ENCODE measurements at places on chromosomes 2 and 18. TPM values are rescaled to one million over a fixed set of nuclear protein-coding genes. Genes with fewer than 3 reads are reported as not detected.

Gene TLX2
- 0.54 TPM for total RNA-seq

Gene SLC39A10
- total RNA-seq = 33.4 TPM

Gene CNGA3
- total RNA-seq = not detected

Gene DSC3
- not detected for total RNA-seq

Gene C2orf66
- 0.33 TPM for total RNA-seq

Gene CD207
- not detected for total RNA-seq

Gene MPPE1
- 45.8 TPM for total RNA-seq

Gene AUP1
- 170 TPM for total RNA-seq

GRCh38 chr2:64063924-64064331 lies 44.7 kb upstream of the VPS54 start:
- H3K36me3 ChIP-seq = no peaks in the 10 kb centered on the region
- H3K27ac ChIP-seq = peak overlapping the region; percentile 43
- no peak overlapping the region for H3K4me3 ChIP-seq
- peaks cover 26% of the 10 kb centered on the region for H3K4me1 ChIP-seq
- DNase-seq = no peak
- H3K27me3 ChIP-seq = no peaks in the 10 kb centered on the region

GRCh38 chr2:157180359-157180758 lies 77.1 kb upstream of the GALNT5 start:
- no peak for DNase-seq
- H3K4me1 ChIP-seq = peaks cover 7% of the 10 kb centered on the region
- H3K27ac ChIP-seq = no peak overlapping the region
- H3K4me3 ChIP-seq = no peak overlapping the region
- no peaks in the 10 kb centered on the region for H3K36me3 ChIP-seq
- no peaks in the 10 kb centered on the region for H3K27me3 ChIP-seq

GRCh38 chr2:122692400-122693083 lies 937.1 kb downstream of the TSN start:
- H3K4me3 ChIP-seq = no peak overlapping the region

- H3K27ac ChIP-seq = no peak overlapping the region
- no peaks in the 10 kb centered on the region for H3K36me3 ChIP-seq
- H3K4me3 ChIP-seq = no peak overlapping the region
- no peak for DNase-seq
- no peaks in the 10 kb centered on the region for H3K27me3 ChIP-seq
Observed at GRCh38 chr2:117087535-117088291, 726.8 kb upstream of the DDX18 start.

- H3K36me3 ChIP-seq = peaks cover 13% of the 10 kb centered on the region
- H3K4me3 ChIP-seq = peak overlapping the region; percentile 91
- DNase-seq = peak; percentile 80
- H3K27me3 ChIP-seq = no peaks in the 10 kb centered on the region
- peak overlapping the region; percentile 47 for H3K27ac ChIP-seq
- peaks cover 37% of the 10 kb centered on the region for H3K4me1 ChIP-seq
Observed at GRCh38 chr2:39437522-39438296, 624 bp upstream of the MAP4K3 start.

- H3K4me1 ChIP-seq = no peaks in the 10 kb centered on the region
- no peak for DNase-seq
- no peak overlapping the region for H3K27ac ChIP-seq
- no peaks in the 10 kb centered on the region for H3K27me3 ChIP-seq
- no peaks in the 10 kb centered on the region for H3K36me3 ChIP-seq
Observed at GRCh38 chr18:63700501-63700900, 2.3 kb upstream of the SERPINB11 start.

DNA sequence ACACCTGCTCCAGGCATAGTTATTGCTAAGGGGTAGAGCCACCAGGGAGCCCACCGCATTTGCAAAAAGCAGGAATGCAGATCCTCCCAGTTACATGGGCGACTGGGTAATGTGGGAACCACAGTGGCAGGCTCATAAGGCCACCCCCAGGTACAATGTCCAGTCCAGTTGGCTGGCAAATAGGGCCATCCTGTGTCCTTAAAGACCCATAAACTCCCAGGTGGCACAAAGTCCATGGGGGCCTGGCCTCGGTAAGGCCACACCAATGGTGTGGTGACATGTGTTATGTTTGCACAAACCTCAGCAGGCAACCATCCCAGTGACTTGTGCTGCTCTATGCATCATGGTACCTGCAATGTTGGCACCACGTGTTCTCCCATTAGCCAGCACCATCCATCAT lies 283.6 kb upstream of the GYPC start:
- no peak overlapping the region for H3K4me3 ChIP-seq
- no peaks in the 10 kb centered on the region for H3K36me3 ChIP-seq
- H3K27me3 ChIP-seq = no peaks in the 10 kb centered on the region

- DNase-seq = no peak
- H3K27me3 ChIP-seq = no peaks in the 10 kb centered on the region
- H3K27ac ChIP-seq = no peak overlapping the region
- H3K4me1 ChIP-seq = peaks cover 8% of the 10 kb centered on the region
- no peak overlapping the region for H3K4me3 ChIP-seq
- H3K36me3 ChIP-seq = peaks cover 4% of the 10 kb centered on the region
Observed at GRCh38 chr2:25482341-25482740, 140.6 kb upstream of the DNMT3A start.

DNA sequence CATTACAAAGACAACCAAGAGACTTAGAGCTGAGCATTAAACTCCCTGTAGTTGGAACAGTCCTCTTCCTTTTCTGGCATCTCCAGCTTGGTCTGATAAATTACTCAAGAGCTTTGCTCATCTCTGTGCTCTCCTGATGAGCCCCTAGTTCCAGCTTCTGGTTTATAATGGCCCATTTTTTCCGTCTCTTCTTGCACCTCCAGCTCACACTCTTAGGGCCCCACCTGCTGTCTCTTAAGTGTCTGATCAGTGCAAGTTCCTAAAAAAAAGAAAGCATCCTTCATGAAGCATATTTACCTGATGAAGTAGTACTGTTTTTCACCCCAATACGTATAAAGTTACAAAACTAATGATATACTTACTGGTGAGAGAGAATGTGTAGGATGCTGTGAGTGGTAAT lies 822.9 kb downstream of the RNF144A start:
- peaks cover 32% of the 10 kb centered on the region for H3K4me1 ChIP-seq
- peaks cover 81% of the 10 kb centered on the region for H3K36me3 ChIP-seq
- H3K27me3 ChIP-seq = no peaks in the 10 kb centered on the region
- no peak overlapping the region for H3K4me3 ChIP-seq
- peak overlapping the region; percentile 49 for H3K27ac ChIP-seq

DNA sequence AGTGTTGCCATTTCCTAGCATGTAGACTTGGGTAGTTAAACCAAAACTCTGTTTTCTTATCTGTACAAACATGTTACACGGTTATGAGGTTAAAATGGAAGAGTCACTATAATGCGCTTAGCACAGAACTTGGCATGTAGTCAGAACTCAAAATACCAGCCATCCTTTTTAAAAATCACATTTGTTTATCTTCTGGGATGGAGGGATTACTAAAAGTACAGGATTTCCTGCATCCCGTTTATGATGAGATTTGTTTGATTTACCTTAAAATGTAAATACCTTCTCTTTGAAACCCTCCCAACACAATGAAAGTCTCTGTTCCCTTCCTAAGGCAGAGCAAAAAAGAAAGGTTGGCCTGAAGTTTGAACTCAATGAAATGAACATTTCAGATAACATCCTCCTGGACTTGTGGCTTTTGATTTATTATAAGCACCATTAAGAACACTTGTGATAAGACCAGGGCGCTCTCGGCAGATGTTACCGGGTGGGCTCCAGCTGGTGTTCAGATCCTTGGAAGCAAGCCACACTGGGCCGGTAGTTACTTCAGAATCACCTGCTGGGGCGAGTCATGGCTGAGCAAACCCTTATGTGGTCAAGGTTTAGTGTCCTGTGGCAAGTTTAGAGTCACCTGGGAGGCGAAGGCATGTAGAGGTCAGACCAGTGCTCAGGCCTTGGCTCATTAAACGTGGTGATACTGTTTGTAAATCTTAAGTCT lies 105.7 kb downstream of the MGAT5 start:
- no peak overlapping the region for H3K27ac ChIP-seq
- DNase-seq = no peak
- peaks cover 7% of the 10 kb centered on the region for H3K4me1 ChIP-seq
- no peak overlapping the region for H3K4me3 ChIP-seq
- H3K27me3 ChIP-seq = no peaks in the 10 kb centered on the region

- no peak overlapping the region for H3K27ac ChIP-seq
- DNase-seq = no peak
- H3K36me3 ChIP-seq = no peaks in the 10 kb centered on the region
- no peaks in the 10 kb centered on the region for H3K27me3 ChIP-seq
- no peaks in the 10 kb centered on the region for H3K4me1 ChIP-seq
Observed at GRCh38 chr18:42861271-42861670, 254.2 kb downstream of the RIT2 start.

GRCh38 chr2:23624378-23624777 lies 239.4 kb downstream of the KLHL29 start:
- no peak overlapping the region for H3K27ac ChIP-seq
- H3K4me3 ChIP-seq = no peak overlapping the region
- H3K27me3 ChIP-seq = no peaks in the 10 kb centered on the region
- H3K4me1 ChIP-seq = no peaks in the 10 kb centered on the region
- H3K36me3 ChIP-seq = no peaks in the 10 kb centered on the region

DNA sequence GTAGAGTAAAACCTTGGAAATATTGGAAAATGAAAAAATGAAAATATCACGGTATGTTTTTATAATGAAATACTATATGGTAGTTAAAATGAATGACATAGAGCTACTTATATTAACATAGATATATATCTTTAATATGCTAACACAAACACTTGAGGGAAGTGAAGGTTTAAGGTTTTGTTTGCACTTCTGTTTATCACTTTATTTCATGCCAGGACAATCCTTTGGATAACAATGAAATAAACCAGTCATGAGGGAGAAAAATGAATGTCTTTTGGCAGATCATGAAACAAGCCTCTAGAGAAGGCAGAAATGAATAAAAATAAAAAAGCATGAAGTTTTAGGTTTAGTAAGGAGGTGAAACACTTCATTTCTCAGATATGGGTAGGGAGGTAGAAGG lies 89.9 kb downstream of the BAZ2B start:
- no peaks in the 10 kb centered on the region for H3K4me1 ChIP-seq
- no peak for DNase-seq
- no peak overlapping the region for H3K4me3 ChIP-seq
- peaks cover 2% of the 10 kb centered on the region for H3K27me3 ChIP-seq

GRCh38 chr2:68351997-68352396 lies 13.1 kb upstream of the PLEK start:
- H3K4me1 ChIP-seq = no peaks in the 10 kb centered on the region
- H3K4me3 ChIP-seq = no peak overlapping the region
- no peaks in the 10 kb centered on the region for H3K36me3 ChIP-seq
- no peak overlapping the region for H3K27ac ChIP-seq

DNA sequence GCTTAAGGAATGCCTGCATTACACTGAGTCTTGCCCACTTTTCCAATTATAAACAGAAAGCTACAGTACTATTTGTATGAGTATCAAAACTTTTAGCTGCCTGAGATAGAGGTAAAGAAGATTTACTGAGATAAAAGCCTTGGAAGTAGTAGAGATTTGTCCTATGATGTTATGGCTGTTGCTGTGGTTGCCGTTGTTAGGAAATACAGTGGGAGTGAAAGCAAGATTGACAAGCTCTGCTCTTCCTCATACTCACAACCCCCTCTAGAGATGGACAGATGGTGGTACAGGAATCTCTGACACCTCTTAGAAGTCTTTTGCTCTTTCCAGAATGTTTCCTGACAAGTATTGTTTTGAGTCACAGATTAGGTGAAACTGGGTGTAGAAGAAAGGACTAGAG lies 242.5 kb downstream of the RPIA start:
- no peak overlapping the region for H3K4me3 ChIP-seq
- no peaks in the 10 kb centered on the region for H3K36me3 ChIP-seq
- H3K27me3 ChIP-seq = peaks cover 6% of the 10 kb centered on the region
- DNase-seq = peak; percentile 35

DNA sequence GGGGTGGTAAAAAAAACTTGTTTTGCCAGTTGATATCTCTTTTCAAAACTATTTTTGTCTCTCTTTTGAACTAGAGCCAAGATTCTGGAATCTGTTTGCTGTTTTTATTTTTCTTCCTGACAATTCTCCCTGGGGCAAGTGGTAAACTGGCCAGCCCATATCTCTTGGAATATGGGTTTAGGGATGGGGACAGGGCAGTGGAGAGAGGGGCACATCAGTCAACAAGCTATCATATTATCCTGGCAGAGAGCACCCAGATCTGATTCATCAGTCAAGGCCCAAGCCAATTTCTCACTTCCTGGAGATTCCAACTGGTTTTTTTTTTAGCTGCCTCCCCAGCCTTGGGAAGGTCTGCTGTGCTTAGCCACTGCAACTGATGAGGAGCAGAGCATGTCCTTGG lies 52.3 kb downstream of the ARHGAP28 start:
- H3K27ac ChIP-seq = no peak overlapping the region
- H3K36me3 ChIP-seq = no peaks in the 10 kb centered on the region
- DNase-seq = no peak
- H3K27me3 ChIP-seq = no peaks in the 10 kb centered on the region
- no peak overlapping the region for H3K4me3 ChIP-seq

DNA sequence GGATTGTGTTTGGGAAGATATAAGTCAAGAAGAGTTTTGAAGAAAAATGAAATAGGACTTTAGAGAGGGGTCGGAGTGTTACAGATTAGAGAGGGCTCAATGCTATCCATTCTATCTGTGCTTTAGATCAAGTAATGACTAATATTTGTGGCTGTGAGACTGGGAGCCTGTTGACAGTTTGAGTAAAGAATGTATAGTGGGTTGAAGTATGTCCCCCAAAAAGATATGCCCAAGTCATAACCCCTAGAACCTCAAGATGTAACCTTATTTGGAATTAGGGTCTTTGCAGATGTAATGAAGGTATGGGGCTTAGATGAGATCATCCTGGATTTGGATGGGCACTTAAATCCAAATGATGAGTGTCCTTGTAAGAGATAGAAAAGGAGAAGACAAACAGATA lies 55.3 kb upstream of the SERPINE2 start:
- no peaks in the 10 kb centered on the region for H3K36me3 ChIP-seq
- no peak for DNase-seq

- H3K27me3 ChIP-seq = no peaks in the 10 kb centered on the region
- H3K36me3 ChIP-seq = no peaks in the 10 kb centered on the region
Observed at GRCh38 chr2:29755829-29756228, 165.6 kb downstream of the ALK start.

Data from activated CD4-positive, alpha-beta T cell treated with anti-CD3 and anti-CD28 coated beads, Interleukin-2, amount 10 ng/mL, durations not matched to agents 24 days and 14 days (primary cell).